ENCODE measurements at places on chromosomes 1 and 21.

- DNase-seq: no peak
Observed at GRCh38 chr1:183958958-183959357, 78.6 kb downstream of the COLGALT2 start.

- no peak for DNase-seq
Observed at GRCh38 chr1:54064299-54064698, 10.9 kb downstream of the TCEANC2 start.

DNA sequence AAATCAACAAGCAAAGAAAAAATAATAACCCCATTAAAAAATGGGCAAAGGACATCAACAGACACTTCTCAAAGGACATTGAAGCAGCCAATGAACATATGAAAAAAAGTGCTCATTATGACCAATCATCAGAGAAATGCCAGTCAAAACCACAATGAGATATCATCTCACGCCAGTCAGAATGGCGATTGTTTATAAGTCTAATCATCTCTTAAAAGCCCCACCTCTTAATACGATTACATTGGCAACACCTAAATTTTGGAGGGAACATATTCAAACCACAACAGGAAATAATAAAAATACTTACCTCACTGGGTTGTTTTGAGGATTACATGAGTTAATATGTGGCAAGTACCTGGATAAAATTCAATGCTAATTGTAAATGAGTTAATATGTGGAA is 57.1 kb upstream of the PLPPR4 start:
- DNase-seq: no peak

- DNase-seq: no peak
Observed at GRCh38 chr1:8941906-8942305, 3.8 kb upstream of the CA6 start.

- peak; percentile 83 for DNase-seq
Observed at GRCh38 chr21:44892536-44893277, 19.2 kb upstream of the PTTG1IP start.

- no peak for DNase-seq
Observed at GRCh38 chr1:98181036-98181764, 260.4 kb upstream of the DPYD start.

- DNase-seq: no peak
Observed at GRCh38 chr1:204259782-204260181, 46.0 kb upstream of the GOLT1A start.

DNA sequence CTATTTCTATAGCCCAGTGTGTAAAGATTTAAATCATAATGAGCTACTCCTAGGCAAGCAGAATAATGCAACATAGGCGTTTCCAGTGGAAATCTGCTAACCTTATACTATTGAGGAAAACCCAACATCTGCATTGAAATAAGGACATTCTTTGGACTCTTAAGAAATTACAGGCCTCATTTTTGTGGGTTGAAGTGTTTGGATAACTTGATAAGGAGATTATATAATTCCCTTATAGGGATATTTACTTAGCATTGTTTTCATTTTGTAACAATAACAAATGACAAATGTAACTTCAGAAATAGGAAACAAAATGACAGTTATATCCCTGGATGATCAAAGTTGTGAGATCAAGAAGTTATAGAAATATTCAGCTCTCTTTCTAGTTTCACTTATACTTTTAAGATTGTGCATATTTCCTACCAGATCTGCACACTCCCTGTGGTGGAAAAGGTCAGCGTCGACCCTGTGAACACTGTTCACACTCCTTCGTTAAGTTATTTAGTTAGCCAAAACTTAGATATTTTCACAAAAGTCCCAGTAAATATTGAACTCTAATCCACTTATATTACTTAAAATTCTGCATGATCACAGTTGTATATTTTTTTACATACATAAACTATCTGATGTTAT is 284.4 kb upstream of the C1orf105 start:
- DNase-seq: no peak

DNA sequence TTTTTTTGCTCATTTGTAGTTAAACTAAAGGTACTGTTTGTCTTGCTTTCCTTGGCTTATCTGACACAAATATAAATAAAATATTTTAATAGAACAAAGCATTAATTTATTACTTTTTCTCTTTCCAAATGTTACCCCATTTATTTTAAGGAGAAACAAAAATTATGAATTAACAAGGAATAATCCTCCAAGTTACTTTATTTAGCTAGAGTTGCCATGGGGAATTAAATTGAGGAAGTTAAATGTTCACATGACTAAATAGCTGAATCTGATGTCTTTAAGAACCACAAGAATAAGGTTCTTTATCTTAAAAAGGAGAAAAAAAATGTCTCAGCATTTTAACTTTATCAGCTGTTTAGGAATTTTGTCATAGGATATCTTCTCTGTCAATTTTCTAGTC is 12.3 kb downstream of the ATG4C start:
- no peak for DNase-seq
